SW480 (cell line): ENCODE measurements at places on chromosomes 7 and 10.

DNA sequence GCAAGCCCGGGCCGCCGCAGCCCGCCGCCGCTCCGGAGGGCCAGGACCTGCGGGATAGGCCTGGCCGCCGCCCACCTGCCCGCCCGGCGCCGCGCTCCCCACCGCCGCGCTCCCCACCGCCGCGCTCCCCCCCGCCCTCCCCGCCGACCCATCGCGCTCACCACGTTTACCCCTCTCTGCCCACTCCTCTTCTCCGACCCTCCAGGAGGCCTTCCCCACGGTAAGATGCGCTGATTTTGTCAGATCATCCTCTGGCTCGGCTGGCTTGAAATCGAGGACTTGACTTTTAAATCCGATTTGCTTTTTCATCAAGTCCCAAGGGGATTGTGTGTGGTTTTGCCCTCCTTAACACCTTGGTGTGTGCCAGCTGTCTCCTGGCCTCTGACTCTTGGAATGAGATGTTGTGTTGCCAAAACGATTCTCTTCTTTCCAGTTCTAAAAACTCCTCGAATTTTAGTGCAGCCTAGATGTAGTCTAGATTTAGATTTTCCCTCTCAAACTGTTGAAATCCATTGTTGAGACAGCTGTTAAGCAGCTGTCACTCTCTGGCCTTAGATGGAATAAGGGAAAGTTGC lies 738 bp downstream of the POM121 start:
- DNase-seq, result no peak

- DNase-seq, result no peak
These were observed 21.3 kb downstream of the TBC1D12 start for GRCh38 chr10:94423627-94424026.

- DNase-seq, result no peak
These were observed 77.8 kb upstream of the FAM133B start for GRCh38 chr7:92667816-92668535.

GRCh38 chr7:23915236-23915635 lies 205.2 kb downstream of the STK31 start:
- DNase-seq, result no peak

DNA sequence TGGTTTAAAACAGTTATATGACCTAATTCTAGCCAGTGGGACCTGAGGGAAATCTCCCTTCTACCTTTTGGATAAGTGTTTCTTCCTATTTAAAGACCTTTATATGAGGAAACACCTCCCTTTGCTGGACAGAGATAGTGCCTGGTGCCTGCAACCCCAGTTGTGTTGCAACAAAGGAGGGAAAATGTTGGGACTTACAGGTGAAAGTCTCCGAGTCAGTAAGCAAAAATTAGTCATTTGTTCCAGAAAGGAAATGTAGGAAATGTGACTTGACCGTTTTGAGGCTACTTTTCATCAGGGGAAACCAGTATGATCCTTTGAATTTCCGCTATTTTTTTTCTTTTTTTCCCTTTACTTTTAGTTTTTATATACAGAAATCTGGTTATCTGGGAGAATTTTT lies 165.5 kb downstream of the DKK1 start:
- no peak for DNase-seq

GRCh38 chr10:93568105-93568390 lies 1.6 kb downstream of the FFAR4 start:
- no peak for DNase-seq

DNA sequence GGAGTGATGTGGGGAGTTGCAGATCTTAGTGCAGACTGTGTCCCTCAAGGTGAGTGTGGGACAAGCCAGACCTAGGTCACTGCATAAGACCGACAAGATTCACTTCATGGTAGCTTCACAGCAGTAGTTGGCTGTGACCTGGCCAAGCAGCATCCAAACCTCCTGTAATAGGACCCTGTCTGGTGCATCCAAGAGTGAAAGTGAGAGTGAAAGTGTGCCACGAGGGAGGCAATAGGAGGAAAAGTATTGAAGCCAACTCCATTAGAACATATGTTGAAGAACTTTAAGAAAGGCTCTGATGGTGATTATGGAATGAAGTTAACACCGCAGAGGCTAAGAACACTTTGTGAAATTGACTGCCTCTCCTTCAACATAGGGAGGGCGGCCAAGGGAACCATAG lies 7.8 kb upstream of the ZNF33B start:
- DNase-seq, result no peak

DNA sequence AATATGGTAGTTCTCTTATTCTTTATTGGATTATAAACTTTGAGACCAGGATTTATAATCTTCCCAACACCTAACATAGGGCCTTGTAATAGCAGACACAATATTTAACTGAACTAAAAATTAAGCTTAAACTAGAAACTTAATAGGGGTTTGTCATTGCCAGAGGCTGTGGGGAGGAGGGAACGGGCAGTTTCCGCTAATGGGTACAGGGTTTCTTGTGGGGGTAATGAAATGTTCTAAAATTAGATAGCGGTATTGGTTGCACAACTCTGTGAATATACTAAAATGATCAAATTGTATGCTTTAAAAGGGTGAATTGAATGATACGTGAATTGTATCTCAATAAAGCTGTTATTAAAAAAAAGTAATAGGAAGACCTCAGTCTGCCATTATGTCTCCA lies 45.4 kb downstream of the NT5C2 start:
- no peak for DNase-seq

- DNase-seq, result no peak
These were observed 74.8 kb upstream of the PALS2 start for GRCh38 chr7:24498439-24498838.

DNA sequence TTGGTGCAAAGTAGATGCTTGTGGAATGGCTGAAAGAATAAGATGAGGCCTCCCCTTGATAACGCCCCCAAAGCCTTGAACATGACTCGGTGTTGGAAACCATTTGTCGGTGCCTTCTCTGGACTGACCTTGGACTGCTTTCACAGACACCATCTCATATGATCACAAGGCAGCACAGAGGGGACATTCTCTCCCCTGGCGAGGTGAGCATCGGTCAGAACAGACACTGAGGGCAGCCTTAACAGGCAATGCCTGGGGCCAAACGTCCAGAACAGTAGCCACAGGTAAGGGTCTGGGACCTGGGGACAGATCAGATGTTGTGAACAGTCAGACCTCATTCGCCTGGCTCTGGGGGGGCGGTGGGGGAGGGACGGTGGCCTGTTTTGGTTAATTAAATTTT lies 2.8 kb upstream of the TRRAP start:
- no peak for DNase-seq

GRCh38 chr10:17710181-17710580 lies 41.8 kb upstream of the TMEM236 start:
- DNase-seq, result no peak

DNA sequence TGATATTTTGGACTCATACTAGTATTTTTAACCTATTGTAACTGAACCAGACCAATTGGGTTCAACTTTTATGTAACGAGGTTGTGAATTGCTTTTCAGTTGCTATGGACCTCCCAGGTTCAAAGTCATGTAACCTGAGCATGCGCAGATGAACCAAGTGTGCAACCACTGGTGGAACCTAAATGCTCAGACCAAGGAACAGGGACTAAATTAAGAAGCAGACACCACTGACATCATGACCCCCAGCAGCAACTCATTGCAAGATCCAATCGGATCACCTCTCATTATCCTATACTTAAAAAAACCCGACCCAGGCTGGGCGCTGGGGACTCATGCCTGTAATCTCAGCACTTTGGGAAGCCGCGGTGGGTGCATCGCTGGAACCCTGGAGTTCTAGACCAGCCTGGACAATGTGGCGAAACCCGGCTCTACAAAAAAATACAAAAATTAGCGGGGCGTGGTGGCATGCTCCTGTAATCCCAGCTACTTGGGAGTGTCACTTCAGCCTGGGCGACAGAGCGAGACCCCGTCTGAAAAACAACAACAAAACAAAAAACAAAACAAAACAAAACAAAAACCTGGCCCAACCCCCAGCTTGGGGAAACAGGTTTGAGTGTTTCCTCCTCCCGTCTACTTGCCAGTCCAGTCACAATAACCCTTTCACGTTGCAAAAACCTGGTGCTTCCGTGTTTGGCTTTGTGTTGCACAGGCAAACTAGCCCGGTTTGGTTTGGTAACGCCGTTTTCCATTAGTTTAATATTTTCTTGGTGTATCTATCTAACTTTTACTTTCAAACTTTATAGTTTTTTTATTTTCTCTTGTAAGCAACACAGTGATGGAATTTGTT lies 11.3 kb upstream of the ZNF518A start:
- peak; percentile 90 for DNase-seq

- no peak for DNase-seq
These were observed 318.4 kb upstream of the KAT6B start for GRCh38 chr10:74507951-74508350.
